ENCODE measurements at places on chromosomes 1 and 21.

GRCh38 chr21:37159053-37159776, 86.2 kb downstream of the TTC3 start:
- no peak for DNase-seq

GRCh38 chr1:93976711-93977597, 67.7 kb upstream of the GCLM start:
- DNase-seq: no peak

DNA sequence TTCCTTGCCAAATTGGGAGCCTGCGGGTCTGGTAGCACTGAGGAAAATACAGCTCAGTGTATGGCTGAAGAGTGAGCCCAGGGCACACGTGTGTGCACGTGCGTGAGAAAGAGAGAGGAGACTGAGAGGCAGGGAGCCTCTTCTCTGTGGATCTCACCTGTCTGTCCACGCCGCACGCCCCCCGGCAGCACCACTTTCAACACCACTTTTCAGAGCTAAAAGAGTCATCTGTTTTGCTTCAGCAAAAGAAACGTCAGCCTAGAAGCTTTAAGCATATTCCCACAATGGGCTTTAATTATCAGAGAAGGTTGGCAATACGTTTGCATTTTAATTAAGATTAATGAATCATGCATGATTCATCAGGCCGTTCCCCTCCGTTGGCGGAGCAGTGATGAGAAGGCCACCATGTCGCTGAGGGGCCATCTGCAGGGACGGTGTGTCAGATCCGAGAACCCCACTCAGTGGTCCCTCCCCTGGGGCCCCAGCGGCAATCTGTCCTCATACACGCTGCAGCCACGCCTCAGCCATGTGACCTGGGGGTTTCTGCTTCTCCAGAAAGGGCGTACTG, 56.8 kb downstream of the SIK1 start:
- peak; percentile 67 for DNase-seq

GRCh38 chr1:171017426-171017825, 73.3 kb upstream of the FMO3 start:
- DNase-seq: no peak

GRCh38 chr1:209490013-209490412, 93.5 kb upstream of the CAMK1G start:
- peak; percentile 68 for DNase-seq

- no peak for DNase-seq
These were observed 925 bp upstream of the ARHGEF10L start for GRCh38 chr1:17538428-17539117.

DNA sequence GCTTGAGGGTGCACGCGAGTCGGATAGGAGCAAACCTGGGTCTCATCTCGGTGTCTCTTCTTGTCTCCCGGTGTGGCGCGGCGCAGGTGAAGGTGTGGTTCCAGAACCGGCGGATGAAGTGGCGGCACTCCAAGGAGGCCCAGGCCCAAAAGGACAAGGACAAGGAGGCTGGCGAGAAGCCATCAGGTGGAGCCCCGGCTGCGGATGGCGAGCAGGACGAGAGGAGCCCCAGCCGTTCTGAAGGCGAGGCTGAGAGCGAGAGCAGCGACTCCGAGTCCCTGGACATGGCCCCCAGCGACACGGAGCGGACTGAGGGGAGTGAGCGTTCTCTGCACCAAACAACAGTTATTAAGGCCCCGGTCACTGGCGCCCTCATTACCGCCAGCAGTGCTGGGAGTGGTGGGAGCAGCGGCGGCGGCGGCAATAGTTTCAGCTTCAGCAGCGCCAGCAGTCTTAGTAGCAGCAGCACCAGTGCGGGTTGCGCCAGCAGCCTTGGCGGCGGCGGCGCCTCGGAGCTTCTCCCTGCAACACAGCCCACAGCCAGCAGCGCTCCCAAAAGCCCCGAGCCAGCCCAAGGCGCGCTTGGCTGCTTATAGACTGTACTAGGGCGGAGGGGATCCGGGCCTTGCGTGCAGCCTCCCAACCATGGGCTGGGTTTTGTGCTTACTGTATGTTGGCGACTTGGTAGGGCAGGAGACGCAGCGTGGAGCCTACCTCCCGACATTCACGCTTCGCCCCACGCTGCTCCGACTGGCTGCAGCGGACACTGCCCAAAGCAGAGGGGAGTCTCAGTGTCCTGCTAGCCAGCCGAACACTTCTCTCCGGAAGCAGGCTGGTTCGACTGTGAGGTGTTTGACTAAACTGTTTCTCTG, 5.1 kb downstream of the HLX start:
- no peak for DNase-seq

- peak; percentile 67 for DNase-seq
These were observed 645 bp downstream of the IVNS1ABP start for GRCh38 chr1:185316163-185317033.

GRCh38 chr1:234216116-234216703, 157.0 kb upstream of the COA6 start:
- no peak for DNase-seq

DNA sequence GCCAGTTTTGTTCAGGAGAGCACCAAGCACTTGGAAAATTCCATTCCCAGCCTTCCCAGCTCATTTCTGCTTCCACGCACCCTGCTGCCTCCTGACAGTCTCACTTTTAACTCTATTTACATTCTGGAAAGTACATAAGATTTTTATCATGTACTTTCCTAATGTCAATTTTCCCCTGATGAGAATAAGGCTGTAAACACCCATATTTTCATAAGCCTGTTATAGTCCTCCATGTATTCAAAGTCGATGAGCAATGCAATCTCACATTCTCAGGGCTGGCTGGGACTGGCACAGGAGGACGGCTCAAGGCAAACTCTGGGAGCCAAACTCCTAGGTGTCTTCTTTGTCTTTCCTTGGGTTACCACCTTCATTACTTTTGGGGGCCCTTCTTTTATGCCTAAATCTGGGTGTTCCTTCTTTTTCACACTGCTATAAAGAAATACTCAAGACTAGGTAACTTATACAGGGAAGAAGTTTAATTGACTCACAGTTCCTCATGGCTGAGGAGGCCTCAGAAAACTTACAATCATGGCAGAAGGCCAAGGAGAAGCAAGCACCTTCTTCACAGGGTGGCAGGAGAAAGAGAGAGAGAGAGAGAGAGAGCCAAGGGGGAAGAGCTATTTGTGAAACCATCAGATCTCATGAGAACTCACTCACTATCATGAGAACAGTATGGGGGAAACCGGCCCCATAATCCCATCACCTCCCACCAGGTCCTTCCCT, 94.6 kb downstream of the IGSF21 start:
- DNase-seq: no peak

DNA sequence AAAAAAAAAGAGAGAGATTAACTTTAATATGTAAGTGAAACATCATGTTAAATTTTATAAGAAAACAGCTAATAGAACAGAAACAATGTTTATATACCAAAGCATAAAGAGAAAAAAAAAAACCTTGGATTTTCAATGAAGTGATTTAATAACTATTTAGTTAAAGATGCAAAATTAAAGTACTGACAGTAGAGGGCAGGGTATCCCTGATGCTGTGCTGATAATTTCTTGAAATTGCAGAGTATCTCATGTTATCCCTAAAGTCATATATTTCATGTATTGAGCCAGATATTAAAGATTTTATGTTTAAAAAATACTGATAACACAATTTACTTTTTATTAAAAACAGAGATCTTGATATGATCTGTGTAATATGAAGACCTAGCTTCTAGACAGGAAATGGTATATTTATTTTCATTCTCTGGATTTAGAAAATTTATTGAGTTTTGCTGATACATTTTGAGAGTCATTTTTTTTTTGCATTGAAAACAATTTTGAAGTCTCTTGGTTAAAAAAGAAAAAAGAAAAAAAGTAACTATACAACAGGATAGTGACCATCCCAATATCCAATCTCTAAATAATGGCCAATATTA, 273.2 kb downstream of the USP25 start:
- DNase-seq: no peak

GRCh38 chr1:210686841-210687240, 358.1 kb downstream of the HHAT start:
- no peak for DNase-seq

DNA sequence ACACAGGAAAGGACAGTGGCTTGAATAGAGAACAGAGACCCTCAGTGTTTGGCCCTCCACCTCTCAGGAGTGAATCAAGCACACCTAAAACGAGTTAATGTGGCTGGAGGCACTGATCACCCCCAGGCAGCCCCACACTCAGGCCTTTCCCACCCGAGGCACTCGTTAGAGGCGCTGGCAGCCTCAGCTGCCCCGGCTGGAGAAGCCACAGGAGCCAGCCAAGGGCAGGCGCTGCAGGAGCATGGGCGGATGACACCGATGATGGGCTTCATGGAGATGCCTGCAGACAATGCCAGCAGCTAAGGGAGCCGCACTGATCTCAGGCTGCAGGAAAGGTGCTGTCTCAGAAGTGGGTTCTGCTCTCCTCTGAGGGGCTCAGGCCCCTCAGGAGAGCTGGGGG, 24.1 kb upstream of the ABCG1 start:
- no peak for DNase-seq

GRCh38 chr1:198915327-198916231, 276.7 kb downstream of the PTPRC start:
- DNase-seq: no peak

- DNase-seq: peak; percentile 52
These were observed 80.3 kb downstream of the SCMH1 start for GRCh38 chr1:41161846-41162245.

DNA sequence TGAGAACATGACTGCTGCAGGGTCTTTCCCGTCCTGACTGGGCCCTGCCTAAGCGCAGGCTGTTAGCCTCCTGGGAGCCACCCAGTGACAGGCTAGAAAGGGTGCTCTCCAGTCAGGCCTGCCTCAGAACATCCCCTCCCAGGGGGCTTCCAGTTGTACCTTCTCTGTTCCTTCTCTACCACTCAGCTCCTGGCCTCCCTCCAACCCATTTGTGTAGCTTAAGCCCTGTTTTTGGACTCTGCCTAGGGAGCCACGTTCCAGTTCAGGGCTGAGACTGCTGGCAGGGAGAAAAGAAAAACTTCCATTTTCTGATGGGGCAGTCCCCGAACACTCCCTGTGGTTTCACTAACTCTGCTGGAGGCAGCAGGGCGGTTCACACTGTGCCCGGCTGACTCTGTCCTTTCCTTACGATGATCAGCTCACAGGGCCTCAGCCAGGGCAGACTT, 15.3 kb upstream of the POU3F1 start:
- DNase-seq: no peak

- no peak for DNase-seq
These were observed 685.3 kb upstream of the ADGRL2 start for GRCh38 chr1:81115422-81115821.

DNA sequence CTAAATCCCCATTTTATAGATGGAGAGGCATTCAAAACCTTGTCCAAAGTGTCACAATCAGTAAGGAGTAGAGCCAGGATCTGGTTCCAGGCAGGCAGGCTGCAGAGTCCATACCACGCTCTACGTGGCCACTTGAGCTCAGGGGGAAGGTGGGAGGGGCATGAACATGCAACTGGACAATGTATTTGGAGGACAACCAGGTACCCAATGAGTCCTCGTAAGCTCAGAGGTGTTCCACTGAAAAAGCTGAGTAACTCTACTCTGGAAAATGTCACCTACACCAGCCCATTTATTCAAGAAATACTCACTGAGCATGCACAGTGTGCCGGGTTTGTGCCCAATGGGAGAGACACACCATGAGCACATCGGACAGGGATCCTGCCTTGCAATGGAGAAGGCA, 11.2 kb upstream of the GUCA2B start:
- DNase-seq: no peak

DNA sequence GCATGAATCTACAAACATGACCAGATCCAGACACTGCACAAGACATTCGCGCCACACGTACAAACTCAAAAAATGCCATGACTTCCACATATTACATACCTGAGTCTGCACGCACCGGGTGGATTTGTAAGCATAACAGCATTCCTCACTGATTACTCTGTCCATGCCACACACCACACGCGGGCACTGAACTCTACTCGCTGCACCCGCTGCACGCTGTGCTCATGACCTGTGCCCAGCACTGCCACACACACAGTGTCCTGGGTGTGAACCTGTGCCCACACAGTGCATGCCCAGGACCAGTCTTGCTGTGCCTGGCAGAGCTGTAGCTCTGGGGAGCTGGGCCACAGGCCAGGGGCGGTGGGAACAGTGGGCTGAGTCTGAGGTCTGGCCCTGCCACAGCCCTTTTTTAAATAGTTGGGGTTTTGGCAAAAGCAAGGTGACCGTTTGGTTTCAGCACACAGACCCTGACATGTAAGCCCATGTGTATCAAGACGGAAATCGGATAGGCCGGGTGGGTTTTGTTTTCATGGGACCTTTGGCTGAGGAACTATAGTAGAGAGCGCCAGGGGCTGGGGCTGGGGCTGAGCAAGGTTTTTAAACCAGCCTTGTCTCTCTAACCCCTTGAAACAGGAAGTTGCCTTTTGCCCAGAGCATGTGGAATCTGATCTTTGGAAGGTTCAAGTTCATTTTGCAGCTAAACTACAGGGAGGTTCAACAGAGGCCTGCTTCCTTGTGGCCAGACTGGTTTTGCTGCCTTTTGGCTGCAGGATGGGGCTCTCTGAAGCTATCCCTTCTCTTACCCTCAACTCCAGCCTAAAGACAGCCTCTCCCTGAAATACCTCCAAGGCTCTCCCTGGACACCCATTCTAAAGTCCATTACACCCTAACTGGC, 12.3 kb upstream of the GOLT1A start:
- DNase-seq: no peak

DNA sequence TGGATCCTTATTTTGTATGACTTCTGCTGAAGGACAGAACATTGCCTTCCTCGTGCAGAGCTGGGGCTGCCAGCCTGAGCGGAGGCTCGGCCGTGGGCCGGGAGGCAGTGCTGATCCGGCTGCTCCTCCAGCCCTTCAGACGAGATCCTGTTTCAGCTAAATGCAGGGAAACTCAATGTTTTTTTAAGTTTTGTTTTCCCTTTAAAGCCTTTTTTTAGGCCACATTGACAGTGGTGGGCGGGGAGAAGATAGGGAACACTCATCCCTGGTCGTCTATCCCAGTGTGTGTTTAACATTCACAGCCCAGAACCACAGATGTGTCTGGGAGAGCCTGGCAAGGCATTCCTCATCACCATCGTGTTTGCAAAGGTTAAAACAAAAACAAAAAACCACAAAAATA, 27.5 kb upstream of the KDM4A start:
- DNase-seq: no peak

GRCh38 chr1:158163000-158163947, 17.4 kb upstream of the CD1D start:
- no peak for DNase-seq

DNA sequence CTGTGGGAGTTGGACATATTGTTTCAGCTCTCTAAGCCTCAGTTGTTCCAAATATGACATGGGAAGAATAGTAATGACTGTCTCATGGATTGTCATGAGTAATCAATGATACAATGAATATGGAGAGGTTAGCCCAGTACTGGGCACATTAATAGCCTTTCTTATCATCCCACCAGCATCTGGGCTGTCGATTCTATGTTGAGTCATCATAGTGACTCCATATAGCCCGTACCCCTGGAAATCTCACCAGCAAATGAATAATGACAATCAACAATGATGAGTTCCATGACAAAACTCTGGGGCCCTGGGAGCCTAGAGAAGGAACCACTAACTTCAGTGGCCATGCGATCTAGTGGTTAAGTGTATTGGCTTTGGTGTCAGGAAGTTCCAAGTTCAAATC, 39.7 kb upstream of the GJB5 start:
- DNase-seq: no peak

GRCh38 chr1:26418865-26419349, 8.3 kb downstream of the LIN28A start:
- DNase-seq: no peak

GRCh38 chr1:30373471-30374399, 349.6 kb downstream of the MATN1 start:
- DNase-seq: no peak
